ENCODE measurements at places on chromosomes 4 and X. TPM values are rescaled to one million over a fixed set of nuclear protein-coding genes. Genes with fewer than 3 reads are reported as not detected.

CYP2U1 gene
- 1.9 TPM for total RNA-seq

NUDT11 gene
- total RNA-seq = 1.6 TPM

XK gene
- total RNA-seq = 0.23 TPM

TGIF2LX gene
- not detected for total RNA-seq

SLC9A7 gene
- total RNA-seq = 22.5 TPM

CENPE gene
- 47.6 TPM for total RNA-seq

GSX2 gene
- not detected for total RNA-seq

USP17L20 gene
- total RNA-seq = not detected

SLC25A6 gene
- total RNA-seq = 237 TPM

All from T-helper 2 cell treated with Interferon-gamma antibody and Interleukin-4, amounts not matched to agents 100 ng/mL and 5 ng/mL, for 36 hours (primary cell).